ENCODE measurements at places on chromosomes 6 and 20.
A peak's percentile ranks its signal among the peaks of the same experiment; 100 is the strongest.

DNA sequence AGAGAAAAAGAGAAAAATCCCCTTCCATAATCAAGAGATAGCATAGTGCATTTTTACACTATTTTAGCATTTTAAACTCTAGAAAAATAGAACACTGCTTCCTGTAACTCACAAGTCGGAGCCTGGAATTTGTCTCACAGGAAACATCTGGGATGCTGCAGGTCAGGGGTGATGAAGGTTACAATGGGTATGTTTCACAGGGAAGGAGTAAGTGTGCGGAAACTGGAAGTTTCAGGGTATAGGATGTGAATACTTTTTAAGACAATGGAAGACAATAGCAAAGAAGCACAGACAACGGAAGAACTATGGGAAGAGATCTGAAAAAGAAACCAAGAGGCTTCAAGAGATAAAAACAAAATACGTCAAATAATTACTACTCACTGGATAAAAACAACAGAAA is 361.0 kb upstream of the MARCKS start:
- DNase-seq: no peak

DNA sequence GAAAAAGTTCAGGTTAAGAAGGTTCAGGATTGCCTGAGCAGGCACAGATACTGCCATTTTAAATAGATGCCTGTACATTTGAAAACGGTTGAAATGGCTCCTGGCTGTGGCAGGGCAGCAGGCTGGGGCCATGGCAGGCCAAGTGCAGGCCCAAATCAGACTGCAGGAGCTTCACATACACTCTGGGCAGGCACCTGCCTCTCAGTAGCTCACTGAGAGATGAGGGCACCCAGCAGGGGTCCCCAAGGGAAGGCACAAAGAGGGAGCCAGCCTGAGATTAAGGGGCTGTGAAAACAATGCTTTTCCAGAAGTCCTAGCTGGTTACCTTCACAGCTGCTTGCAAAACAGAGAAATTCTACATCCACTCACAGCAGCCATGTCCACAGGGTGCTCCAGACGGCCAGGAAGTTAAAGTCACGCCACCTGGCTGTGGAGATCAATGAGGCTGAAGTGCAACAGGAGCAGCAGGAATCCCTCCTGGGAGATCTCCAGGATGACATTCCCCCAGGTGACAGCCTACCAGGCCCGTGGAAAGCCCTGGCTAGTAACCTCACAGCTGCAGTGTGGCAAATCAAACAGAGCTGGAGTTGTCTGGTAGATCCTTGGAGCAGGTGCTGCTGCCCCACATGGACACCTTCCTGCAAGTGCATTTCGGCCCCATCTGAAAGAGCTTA is 6.2 kb upstream of the RAET1E start:
- no peak for DNase-seq

GRCh38 chr6:154402081-154402780 is 45.6 kb upstream of the IPCEF1 start:
- DNase-seq: no peak

DNA sequence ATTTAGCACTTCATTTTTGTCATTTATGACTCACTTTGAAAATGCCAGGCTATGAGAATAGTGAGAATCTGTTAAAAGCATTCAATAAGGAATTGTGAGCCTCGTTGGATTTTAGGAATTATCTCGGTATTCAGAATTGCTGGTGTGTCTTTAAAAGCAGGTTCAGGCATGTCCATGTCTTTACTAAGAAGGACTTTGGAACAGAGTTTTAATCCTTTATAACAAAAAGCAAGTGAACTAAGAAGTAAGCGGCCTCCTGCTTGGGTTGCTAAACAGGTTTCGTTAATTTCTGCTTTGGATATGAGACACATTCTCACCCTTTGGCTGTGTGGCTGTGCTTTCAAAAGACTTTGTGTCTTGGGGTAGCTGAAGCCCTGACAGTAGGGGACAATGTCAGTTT is 74.9 kb downstream of the IGF2R start:
- no peak for DNase-seq

GRCh38 chr6:25279748-25280343 is 672 bp downstream of the CARMIL1 start:
- DNase-seq: peak; percentile 10

- no peak for DNase-seq
These were observed 29.7 kb downstream of the PDRG1 start for GRCh38 chr20:31922181-31922580.

- DNase-seq: no peak
These were observed 7.4 kb downstream of the ECT2L start for GRCh38 chr6:138803331-138803730.

GRCh38 chr6:146857180-146857979 is 258.6 kb downstream of the ADGB start:
- peak; percentile 70 for DNase-seq

DNA sequence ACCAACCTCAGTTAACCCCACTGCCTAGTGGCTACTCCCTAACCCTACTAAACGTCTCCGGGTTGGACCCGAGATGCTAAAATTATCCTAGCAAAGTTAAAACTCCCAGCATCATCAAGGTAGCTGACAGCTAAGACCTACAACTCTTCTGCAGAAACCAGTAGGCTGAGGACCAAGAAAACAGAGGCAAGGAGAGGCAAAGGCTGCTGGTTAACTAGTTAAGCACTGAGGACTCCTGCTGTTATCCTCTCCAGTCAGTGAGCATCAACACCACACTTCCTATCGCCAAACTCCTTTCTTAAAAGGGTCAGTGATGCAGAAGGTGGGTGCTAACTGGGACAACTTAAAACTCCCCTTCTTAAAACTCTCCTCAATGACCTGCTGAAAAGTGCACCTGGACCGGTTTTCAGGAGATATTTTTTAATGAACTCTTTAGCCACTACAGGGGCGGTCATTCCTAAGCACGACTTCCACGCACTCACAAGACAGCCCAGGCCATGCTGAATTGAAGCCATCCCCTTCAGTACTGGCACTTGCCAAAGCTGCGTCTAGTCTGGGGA is 1.7 kb downstream of the TRERF1 start:
- no peak for DNase-seq

GRCh38 chr20:37243937-37244571 is 17.6 kb downstream of the GHRH start:
- DNase-seq: no peak

DNA sequence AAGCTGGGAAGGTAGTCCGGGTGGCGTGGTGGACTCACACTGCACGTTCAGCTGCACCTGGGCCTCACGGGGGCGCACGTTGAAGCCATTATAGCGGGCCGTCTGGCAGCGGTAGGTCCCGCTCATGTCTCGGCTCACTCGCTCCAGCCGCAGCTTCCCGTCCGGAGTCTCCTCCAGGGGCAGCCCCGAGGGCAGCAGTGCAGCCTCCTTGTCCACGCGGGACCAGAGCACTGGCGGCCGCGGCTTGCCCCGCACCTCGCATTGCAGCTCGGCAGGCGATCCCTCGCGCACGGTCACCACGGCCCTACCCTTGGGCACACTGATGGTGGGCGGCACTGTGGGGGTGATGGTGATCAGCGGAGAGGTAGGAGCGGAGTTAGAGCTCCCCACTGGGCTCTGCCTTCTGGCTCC is 47.6 kb downstream of the MDGA1 start:
- DNase-seq: no peak

DNA sequence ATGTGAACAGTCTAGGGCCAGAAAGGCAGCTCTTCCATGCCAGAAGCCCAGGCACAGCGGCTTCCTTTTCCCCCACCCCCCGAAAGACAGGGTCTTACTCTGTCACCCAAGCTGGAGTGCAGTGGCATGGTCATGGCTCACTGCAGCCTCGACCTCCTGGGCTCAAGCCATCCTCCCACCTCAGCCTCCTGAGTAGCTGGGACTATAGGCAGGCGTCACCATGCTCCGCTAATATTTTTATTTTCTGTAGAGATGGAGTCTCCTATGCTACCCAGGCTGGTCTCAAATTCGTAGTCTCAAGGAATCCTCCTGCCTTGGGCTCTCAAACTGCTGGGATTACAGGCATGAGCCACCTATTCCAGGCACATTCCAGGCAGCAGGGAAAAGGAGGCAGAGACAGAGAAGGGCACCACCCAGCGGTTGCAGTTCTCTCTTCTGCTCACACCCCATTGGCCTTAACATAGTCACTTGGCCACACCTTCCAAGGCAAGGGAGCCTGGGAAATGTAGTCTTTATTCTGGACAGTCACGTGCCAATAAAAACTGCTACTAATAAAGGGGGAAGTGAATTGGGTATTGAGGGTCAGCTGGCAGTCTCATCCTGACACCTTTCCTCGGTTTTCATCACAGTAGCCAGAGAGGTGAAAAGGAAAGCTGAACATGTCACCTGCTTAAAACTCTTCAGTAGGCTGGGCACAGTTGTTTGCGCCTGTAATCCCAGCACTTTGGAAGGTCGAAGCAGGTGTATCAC is 205.9 kb downstream of the ZMYND8 start:
- DNase-seq: no peak

GRCh38 chr20:15862178-15862577 is 711.1 kb downstream of the KIF16B start:
- DNase-seq: no peak

DNA sequence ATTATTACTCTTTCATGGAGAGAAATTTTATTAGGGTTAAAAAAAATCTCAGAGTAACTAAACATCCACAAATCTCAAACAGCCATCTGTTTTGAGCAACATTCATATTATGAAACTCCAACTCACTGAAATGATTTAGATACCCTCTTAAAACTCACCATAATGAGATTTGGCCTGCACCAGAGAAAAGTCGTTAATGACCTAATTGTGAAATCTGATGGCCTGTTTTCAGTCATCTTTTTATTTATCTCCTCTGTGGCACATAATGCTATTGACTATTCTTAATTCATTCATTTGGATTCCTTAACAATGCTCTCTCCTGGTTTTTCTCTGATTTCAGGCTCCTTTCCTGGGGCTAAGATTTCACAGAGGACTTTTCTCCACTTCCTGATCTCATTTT is 192.7 kb downstream of the RNF144B start:
- DNase-seq: no peak

GRCh38 chr6:156510242-156510641 is 266.9 kb upstream of the ARID1B start:
- DNase-seq: no peak

GRCh38 chr6:154768280-154768679 is 35.1 kb downstream of the SCAF8 start:
- no peak for DNase-seq

DNA sequence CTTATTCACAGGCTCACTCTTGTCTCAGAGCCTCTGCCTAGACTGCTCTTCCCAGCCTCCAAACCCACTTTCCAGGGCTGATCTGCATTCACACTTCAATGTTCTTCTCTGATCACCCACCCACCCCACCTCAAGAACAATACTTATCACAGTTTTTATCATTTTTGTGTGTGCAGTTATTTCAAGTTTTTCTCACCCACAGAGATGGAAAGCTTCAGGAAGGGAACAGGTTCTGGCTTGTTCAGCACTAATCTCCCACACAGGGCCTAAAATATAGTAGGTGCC is 160.9 kb downstream of the MRPL14 start:
- no peak for DNase-seq

GRCh38 chr20:43191946-43192863 is 2.5 kb upstream of the PTPRT start:
- no peak for DNase-seq

GRCh38 chr20:44850272-44850671 is 35.2 kb upstream of the YWHAB start:
- no peak for DNase-seq

DNA sequence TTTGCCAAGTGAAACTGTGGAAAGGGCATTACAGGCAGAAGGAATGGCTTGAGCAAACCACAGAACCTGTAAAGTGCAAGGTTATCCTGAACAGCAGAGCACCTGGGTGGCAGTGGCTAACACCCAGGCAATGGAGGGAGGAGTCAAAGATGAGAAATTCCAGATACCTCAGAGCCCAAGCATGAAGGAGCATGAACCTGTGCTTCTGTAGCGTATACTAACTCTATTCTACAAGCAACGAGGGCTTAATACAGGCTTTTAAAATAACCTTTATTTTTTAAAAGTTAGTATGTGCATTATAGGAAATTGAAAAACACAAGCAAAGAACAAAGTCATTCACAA is 77.0 kb downstream of the CNBD2 start:
- no peak for DNase-seq

DNA sequence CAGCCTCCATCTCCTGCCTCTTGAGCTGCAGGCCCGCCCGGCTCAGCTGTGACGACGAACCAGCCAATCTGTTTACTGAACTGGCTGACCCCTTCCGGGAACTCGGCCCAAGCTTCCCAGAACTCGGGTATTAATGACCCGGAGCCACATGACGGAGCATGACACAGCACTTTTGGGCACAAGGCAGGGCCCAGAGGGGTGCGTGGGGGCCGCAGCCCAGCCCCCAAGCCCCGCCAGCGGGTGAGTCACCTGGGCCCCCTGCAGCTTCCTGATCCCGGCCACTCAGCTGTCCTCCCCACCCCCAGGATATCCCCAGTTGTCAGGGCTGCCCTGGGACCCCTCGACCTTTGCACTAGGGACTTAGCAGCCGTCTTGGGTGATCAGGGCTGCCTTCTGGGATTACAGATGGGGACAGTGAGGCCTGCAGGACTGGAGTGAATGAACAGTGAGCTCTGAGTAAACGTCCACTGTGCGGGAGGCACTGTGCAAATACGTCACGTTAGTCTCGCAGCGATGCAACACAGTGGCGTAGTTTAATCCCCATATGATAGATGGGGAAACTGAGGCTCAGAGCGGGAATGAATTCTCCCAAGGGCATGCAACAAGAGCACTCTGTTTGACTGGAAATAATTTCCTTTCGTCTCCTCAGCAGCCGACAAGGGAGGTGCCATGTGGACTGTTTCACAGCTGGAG is 102.1 kb downstream of the CEBPB start:
- DNase-seq: peak; percentile 31

- DNase-seq: no peak
These were observed 560.1 kb downstream of the UTRN start for GRCh38 chr6:144845186-144845585.

GRCh38 chr6:89098461-89098860 is 17.9 kb downstream of the PNRC1 start:
- no peak for DNase-seq

- no peak for DNase-seq
These were observed 13.4 kb upstream of the LY86 start for GRCh38 chr6:6575143-6575542.

All from stimulated activated CD4-positive, alpha-beta T cell treated with anti-CD3 and anti-CD28 coated beads, Interleukin-12 subunit alpha, Interleukin-12 subunit beta, amount 100 ng/mL, for 4 hours (primary cell).